AG09309 (cell line): ENCODE measurements at places on chromosomes 2 and 18.
A peak's percentile ranks its signal among the peaks of the same experiment; 100 is the strongest.

- DNase-seq: peak; percentile 8
Measured at GRCh38 chr2:182435754-182436153, 8.9 kb upstream of the PDE1A start.

DNA sequence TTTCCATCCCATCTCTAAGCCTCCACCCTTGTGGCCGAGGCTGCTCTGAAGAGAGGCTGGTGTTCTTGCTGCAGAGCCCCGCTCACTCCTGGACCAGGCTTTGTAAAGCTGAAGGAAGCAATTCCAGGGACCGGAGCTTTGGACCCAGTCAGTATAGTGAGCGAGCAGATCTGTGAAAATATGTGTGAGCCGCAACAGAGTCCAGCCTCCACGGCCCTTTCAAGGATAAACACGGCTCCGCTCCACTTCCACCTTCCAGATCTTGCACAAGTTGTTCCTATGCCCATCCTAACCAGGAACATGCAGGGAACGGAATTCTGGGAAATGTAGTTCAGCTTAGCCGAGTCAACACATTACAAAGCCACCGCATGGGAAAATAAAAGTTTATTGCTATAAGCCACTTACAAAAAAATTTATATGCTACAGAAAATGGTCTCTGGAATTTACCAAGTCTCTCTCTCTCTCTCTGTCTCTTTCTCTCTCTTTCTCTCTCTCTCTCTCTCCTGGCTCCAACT, 151.7 kb upstream of the ZNF521 start:
- peak; percentile 35 for DNase-seq

DNA sequence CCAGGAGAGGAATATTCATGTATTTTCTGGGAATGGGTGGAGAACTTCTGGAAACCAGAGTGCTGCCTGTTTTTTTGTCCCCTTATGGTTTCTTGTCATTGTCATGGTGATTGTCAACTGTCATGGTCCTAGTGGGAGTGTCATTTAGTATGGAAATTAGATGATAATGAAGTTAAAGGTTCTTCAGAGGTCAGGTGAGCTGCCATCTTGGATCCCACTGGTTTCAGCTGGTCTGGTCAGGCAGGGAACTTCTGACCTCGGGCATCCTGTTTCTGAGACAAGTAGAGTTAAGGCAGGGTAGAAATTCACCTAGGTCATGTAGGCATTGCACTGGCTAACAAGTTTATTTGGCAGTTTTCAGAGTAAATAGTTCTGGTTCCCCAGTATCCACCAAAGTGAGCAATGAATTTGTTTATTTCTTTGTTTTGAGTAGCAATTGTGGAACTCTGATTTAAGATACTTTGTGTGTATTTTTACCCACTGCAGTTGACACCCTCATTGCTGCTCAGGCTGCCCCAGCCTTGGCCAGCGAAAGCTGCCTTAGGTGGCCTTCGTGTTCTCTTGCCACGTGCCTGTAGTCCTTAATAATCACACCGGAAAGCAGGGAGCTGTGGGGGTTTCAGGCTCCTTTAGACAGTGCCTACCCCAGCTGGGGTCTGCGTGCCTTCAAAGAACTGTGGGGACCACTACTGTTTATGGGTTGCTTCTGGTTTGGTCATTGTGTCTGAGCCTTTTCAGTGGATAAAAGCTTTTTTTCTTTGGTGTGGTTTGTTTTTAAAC, 48.7 kb downstream of the NCK2 start:
- no peak for DNase-seq

GRCh38 chr2:42117923-42118753, 51.0 kb upstream of the EML4 start:
- DNase-seq: no peak
